ENCODE measurements at places on chromosomes 4 and X.
A peak's percentile ranks its signal among the peaks of the same experiment; 100 is the strongest.

DNA sequence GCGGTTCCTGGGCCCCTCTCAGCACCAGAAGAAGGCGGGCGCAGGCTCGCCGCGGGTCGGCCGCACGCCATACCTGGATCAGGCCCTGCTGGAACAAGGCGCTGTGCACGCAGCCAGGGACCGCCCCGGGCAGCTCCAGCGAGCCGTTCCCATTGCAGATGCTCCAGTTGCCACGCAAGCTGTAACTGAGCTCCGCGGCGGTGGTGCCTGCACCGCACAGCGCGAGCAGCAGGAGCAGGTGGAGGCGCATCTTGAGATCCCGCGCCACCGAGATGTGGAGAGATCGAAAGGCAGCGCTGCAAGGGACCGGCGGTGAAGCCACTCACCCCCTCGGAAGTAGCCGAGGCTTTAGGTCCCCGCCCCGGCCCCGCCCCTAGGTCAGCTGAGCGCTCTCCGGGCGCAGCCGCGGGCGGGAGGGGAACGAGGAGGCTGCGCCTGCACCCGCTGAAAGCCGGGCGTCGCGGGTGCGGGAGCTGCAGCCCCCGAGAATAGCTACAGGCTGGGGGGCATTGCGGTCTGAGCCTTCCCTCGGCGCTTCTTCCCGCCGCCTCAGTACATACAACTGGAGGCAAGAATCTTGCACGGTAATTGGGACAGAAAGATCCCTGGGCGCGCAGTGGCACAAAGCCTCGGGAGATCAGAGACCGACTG, at the start of gene MANBA:
Gene MANBA (minus strand): TSS at position 324 of the 651 bp plus-strand sequence. CDS start 74 bp downstream, at position 250.
- peak; percentile 81 for DNase-seq

DNA sequence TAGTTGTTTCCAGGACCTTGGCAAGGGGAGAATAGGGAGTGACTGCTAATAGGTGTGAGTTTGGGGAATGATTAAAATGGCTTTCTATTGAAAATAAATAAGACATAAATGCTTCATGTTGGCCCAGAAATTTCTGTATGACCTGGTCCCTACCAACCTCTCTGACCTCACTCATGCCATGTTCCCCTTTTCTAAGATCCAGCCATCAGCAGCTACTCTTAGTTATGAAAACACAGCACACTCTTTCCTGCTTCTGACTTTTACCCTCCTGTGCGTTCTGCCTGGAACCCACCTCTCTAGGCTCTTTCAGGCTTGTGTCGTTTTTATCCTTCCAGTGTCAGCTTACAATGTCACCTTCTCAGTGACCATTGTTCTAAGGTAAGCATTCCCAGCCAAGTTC, 14.8 kb upstream of the CXCL5 start:
- no peak for DNase-seq

DNA sequence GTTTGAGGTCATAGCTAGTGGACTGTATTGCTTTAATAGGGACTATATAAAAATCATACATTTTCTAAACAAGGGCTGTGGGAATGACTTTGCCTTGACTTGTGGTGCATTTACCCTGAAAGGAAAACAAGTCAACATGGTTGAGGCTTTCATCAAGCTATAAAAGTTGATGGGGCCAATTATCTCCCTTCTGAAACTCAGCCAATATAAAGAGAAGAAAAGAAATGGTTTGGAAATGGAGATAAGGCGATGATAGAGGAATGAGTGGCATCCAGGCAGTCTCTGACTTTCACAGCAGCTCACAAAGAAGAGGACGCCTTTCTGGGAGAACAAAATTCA, 118.7 kb downstream of the SMARCA1 start:
- DNase-seq = no peak

DNA sequence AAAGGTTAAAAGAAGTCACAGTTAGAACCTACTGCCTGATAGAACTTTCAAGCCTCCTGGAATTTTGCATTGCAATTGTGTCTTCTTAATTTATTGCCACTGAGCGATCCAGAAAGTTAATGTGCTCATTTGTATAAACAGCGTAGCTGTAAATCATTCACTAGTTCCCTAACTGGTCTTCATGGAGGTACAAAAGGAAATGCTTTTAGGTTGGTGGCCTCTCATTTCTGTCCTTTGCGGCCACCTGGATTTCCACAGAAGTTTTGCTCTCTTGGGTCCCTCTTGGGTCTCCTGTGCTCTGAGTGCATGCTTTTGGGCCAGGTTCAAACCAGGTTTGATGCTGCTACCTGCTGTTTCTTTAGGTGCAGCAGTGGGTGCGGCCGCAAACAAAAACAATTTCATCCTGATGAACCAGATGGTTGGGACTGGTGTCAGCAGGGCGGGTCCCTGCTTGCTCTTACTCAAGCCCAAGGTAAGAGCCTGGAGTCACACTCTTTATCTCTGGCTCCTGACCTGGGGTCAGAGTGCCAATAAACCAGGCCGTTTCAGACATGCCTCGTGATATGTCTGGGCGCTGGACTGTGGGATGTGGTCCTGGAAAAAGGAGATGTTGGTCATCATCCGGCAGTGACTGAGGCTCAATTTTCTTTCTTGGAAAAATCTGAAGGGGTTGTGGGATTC, 270.1 kb downstream of the PTTG2 start:
- DNase-seq = no peak

DNA sequence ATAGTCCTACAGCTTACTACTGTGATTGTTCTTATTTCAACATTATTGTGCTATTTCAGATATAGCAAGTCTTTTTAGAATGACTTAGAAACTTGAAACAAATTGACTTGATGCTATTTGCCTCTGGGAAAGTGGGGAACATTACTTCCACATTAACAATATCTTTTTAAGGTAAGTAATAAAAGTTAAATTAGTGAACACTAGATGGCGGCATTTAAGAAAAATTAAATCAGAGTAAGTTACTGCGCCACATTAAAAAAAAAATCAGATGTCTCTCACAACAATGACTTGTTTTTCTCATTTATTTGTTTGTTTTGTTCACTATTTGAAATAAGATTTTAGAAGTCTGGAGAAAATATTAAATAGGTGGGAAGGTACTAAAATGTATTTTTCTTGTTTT, 1026.9 kb upstream of the SLIT2 start:
- no peak for DNase-seq

DNA sequence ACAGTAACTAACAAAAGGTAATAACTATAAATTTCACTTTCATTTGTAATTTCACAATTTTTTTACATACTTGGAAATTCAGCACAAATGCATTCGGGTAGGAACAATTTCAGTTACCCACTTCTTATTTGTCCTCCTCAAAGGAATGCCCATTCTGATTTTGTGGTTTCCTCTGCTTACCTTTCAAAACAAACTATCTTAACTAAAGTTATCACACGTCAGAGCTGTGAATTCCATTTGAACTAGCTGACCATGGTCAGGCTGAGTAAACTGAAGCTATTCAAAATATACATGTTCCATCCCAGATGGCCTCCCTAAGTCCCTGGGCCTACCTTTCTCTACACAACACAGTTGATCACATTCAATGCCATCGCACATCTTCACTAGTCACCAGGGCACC, 4.5 kb downstream of the CTPS2 start:
- DNase-seq = no peak

- DNase-seq = no peak
These were observed 244.2 kb upstream of the NR3C2 start for GRCh38 chr4:148686449-148686848.

DNA sequence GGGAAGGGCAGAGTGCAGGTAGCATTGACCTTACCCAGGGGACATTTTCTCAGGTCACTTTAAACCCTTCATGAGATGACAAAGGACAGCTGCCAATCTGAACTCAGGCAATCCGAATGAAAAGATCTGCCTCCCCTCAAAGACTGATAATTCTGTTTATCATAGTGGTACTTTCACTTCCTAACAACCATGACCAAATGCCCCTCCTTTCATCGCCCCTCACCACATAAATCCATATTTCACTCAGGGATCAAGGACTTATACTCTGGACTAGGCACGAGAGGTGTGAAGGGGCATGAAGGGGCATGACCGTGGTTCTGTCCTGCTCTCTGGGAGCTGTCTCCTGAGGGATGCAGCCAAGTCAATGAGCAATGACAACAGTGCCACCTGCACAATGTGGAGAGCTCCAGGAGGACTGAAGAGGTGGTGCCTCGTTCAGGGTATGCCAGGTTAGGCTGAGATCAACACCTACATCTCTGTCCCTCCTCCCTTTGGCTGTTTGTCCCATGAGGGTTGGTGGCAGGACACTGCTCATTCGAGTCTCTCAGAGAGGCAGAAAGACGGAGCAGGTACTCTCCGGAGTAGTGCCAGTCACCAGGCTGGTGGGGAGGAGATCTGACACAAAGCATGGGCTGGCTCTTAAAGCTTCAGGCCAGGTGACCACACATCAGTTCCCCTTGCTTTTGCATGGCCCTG, 12.5 kb downstream of the HS3ST1 start:
- DNase-seq = no peak

DNA sequence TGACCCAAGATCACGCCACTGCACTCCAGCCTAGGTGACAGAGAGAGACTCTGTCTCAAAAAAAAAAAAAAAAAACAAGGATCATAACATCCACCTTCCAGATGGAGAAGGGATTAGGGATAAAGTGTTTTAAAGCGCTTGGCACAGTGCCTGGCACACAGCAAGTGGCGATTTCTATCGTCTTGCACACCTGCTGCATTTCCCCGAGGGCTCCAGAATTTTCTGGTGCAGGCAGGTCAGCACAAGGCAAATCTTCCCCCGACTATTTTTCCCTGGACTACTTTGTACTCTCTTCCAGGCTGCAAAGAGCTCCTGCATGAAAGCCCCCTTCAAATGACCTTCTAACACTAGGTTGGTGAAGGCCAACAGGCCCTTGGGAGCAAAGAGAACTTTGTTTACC, 57.3 kb downstream of the APBB2 start:
- no peak for DNase-seq

DNA sequence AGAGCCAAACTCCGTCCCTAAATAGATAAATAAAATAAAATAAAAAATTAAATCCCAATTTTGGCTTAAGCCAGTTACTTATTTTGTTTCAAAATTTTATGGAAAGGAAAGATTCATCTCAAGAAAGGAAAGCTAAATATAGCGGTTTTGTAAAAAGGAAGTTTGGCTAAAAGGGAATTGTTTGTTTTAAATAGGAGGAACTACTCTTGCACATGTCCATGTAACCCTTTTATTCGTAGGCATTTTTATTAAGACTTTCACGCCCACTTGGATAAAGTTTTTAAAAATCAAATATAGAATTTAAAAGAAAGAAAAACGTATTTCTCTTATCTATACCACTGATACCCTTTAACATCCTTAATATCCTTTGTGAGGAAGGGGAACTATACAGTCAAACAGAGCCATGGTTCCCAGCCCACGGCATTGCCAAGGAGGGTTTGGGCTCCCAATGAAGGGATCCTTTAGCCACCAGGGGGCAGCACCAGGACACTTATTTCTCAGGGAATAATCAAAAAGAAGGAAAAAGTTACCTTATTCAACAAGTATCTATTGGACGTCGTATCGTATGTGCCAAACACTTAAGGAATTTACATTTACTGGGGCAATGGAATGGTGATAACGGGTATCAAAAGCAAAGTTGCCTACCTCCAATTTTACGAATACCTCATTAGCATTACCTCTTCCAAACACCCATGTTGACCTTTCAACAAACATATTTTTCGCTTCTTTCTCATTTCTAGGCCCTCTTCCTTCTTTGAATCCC, 27.7 kb downstream of the CDKN2AIP start:
- DNase-seq = peak; percentile 82

DNA sequence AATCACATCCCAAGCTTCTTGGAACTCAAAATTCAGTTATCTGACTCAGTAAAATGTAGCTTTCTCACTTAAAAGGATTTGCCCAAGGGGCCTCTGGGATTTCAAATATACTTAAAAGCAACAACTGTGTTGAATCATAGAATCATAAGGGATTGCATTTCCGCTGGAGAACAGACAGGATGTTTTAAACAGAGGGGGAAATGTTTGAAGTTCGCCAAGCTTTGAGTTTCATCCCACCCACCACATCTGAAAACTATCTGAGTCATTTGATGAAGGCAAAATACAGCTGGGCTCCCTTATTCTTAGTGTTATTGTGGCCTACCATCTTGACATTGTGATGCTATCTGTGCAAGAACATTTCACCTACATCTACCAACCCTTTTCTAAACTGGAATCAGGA, 73.5 kb downstream of the PPP1R2C start:
- no peak for DNase-seq

- no peak for DNase-seq
These were observed 2717.2 kb downstream of the PCDH7 start for GRCh38 chr4:33437406-33437805.

- no peak for DNase-seq
These were observed 51.1 kb downstream of the MCUB start for GRCh38 chr4:109611045-109611646.

GRCh38 chr4:128570387-128570975, 239.0 kb upstream of the JADE1 start:
- DNase-seq = no peak

- DNase-seq = no peak
These were observed 151.0 kb downstream of the TMEM164 start for GRCh38 chrX:110153896-110154295.

- DNase-seq = no peak
These were observed 165.9 kb downstream of the IL15 start for GRCh38 chr4:141802333-141802732.

GRCh38 chr4:10371869-10372471, 85.3 kb downstream of the ZNF518B start:
- DNase-seq = no peak

- peak; percentile 60 for DNase-seq
These were observed 605 bp downstream of the ANXA5 start for GRCh38 chr4:121696170-121696580.

DNA sequence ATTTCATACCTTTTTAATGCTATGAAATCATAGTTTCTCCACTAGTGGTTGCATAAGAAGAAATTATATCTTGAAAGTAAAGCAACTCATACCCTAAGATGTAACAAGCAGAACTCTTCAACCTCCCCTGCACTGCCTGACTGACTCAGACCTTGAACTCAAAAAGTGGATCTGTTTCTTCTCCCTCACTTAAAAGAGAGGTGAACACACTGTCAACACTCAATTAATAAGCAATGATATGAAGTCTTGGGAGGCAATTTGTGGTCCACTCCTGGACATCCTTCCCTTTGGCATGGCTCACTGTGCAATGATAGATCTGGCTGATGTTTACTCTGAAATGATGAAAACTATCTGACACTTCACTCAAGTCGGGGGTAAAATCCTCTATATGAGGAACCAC, 282.0 kb upstream of the DKK2 start:
- no peak for DNase-seq

DNA sequence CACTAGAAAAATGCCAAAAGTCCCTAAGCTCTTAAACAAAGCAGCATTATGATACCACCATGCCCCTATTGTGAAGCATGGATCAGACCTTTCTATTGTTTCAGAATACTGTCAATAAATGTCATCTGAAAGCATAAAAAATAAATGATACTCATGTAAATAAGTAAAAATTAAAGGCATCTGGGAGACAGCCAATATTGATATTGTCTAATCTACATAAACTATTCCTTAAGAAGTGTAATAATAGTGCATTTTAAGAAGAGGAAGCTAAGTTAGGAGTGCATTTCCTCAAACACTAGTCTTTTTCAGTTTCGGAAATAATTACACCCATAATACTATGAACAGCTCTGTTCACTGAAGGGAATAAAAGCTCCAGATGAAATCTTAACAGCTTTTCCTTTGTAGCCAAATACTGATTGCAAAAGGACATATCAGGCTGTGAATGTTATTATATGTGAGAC, 181.6 kb downstream of the SPOCK3 start:
- DNase-seq = no peak
